Kidney epithelial cell (primary cell): ENCODE measurements at places on chromosomes 1 and 21. TPM values are rescaled to one million over a fixed set of nuclear protein-coding genes. Genes with fewer than 3 reads are reported as not detected.

The RPE65 gene
- total RNA-seq: not detected in 2 replicates

The DUSP10 gene
- 64.0 and 65.8 TPM in 2 replicates for total RNA-seq

The AGT gene
- total RNA-seq: 3.9 and 4.7 TPM in 2 replicates

The ADCY10 gene
- total RNA-seq: not detected in 2 replicates

The SLC45A1 gene
- 0.79 and 1.5 TPM in 2 replicates for total RNA-seq

The IGSF5 gene
- total RNA-seq: 0.17 and 0.48 TPM in 2 replicates

The TAGLN2 gene
- 700 and 719 TPM in 2 replicates for total RNA-seq

The LGALS8 gene
- 53.6 and 62.0 TPM in 2 replicates for total RNA-seq
